T-helper 2 cell (primary cell): ENCODE measurements at places on chromosomes 11 and 22.

DNA sequence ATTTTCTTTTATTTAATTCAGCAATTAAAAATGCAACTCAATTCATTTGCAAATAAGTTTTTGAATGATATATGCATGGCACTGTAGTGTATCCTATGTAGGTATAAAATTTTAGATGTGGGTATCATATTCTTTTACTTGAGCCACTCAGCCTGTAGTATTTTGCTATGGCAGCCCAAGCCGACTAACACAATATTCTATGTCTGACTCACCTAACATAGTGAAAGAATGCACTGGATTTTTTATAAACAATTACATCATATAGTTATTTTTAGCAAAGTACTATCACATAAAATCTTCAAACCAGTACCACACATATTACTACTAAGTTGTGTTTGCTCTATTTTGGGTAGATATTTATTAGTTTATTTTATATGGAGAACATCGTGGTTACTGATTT lies 21.9 kb upstream of the GRIA4 start:
- no peak for DNase-seq

DNA sequence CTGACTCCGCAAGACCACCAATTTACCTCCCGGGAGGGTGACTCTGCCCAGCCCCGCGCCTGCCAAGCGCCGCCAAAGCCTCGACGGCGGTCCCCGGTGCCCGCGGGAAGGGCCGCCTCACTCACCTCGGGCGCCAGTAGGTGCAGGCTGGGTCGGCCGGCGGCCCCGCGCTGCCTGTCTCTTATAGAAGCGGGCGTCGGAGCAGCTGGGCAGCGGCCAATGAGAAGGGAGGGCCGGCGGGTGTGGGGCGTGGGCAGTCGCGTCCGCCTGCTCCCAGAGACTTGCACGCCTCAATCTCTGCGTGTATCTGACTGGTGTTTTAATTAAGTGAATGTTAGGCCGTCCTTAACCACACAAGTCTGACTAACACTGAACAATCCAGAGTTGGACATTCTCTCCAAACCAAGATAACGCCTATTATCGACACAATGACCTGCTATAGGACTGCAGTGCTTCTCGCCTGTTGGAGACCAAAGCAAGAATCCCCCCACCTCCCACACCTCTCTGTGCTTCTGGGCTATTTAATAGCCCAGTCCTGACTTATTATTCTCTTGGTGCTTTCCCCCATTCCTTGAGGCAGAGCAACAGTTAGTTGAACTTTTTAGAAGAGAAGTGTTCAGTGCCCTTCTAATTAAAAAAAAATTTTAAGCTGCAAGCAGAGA lies at the start of gene TPH1:
Gene TPH1, minus strand, starts transcription at position 154 of the 662 bp plus-strand sequence. CDS start 5,507 bp downstream, outside the sequence.
- no peak for DNase-seq

- no peak for DNase-seq
Measured at GRCh38 chr22:23268139-23268712, 87.9 kb downstream of the BCR start.

DNA sequence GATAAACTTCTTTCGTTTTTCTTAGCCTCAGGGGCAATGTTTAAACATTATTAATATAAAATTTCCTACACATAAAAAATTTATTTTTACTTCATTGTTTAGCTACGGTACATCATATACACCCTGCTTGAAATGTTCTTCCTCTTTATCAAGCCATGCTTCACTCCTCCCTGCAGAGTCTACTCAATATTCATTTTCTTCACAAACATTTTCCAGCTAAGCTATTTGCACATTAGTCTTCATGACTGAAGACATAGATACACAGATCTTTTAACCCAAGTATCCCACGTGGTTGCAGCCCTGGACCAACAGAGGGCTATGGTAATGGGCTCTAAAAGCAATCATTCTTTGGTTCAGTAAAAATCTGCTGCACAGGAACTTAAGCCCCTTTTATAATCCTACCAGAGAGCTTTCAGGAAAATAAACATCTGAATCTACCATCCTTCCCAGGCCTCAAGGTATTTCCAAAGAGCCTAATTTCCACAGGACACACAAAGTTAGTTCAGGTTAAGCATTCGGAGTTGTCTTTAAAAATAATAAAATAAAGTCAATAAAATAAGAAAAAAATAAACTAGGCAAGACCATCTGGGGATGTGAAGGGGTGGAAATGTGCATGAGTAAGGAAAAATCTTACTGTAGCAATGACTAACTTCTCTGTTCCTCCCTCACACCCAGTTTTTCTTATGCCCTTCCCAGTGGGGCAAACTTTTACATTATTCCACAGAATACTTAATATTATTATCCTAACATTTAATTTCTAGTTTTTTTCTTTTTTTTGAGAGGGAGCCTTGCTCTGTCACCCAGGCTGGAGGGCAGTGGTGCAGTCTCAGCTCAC lies 21.6 kb upstream of the OR6X1 start:
- DNase-seq: no peak

- no peak for DNase-seq
Measured at GRCh38 chr11:65883058-65883761, 3.6 kb downstream of the CTSW start.

DNA sequence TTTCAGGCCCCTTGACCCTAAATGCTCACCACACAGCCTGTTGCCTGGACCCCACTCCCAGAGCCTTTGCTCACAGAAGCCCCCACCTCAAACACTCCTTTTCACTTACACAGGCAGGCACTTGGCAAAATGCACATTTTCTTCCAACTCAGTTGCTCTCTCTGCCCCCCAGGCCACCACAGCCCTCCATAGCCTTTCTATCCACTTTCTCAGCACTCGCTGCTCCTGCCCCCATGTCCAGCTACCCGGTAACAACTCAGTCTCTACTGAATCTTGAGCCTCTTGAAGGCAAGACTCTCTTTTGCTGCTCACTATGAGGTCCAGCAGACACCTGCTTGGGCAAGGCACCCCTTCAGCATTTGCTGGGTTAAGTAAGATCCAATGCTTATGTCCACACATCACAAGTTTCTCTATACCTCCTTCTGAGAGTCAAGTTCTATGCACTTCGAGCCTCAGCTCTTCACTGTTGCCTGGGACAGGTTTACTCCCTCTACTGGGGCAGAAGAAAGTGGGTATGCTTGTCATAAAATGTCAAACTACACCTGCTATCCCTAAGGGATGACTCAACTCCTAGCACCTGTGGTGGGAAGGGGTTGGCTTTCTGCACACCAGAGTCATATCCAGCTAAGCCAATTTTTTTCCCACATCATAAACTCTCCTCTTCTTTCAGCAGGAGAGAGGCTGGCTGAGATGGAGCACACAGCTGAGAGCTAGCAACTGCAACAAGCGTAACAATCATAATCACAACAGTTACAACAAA lies 36.9 kb downstream of the MORC2 start:
- DNase-seq: no peak

- DNase-seq: no peak
Measured at GRCh38 chr11:36791957-36792356, 193.9 kb upstream of the RAG2 start.
